ENCODE measurements at places on chromosomes 3 and 15.

DNA sequence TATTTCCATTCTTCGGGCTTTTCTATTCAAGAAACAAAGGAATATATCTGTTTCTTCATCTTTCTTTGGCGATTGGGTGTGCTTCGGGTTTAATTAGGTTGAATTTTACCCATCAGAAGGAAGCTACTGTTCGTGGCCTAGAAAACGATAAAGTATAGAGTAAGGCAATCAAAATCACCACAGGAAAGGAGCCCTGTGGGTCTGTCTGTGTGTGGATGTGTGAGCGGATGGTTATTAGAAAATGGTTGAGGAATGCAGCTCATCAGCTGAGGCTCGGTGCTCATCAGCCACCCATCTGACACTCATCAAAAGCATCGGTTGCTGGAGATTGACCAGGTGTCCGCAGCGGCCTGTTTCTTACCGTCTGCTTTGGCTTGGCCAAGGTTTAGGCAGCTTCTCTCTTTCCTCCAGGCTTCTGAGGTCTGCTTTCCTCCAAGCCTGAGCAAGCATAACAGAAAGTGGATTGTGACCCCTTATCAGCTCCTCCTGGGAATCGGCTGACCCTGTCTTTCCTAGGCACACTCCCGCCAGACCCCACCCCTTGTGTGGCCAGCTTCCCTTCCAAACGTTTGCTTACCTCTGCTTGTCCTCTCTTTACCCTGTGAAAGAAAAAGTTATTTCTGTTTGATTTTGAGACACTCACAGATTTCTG lies 17.6 kb upstream of the ISLR start:
- H3K4me1 ChIP-seq: peaks cover 28% of the 10 kb centered on the region
- no peak overlapping the region for H3K4me3 ChIP-seq
- H3K36me3 ChIP-seq: no peaks in the 10 kb centered on the region
- no peak for DNase-seq
- peaks cover 3% of the 10 kb centered on the region for H3K27me3 ChIP-seq

GRCh38 chr3:66482018-66482404 lies 18.8 kb downstream of the LRIG1 start:
- no peak overlapping the region for H3K4me3 ChIP-seq
- peaks cover 3% of the 10 kb centered on the region for H3K36me3 ChIP-seq
- H3K4me1 ChIP-seq: peaks cover 67% of the 10 kb centered on the region
- H3K27me3 ChIP-seq: peaks cover 3% of the 10 kb centered on the region
- peak overlapping the region; percentile 82 for H3K27ac ChIP-seq

GRCh38 chr3:50347187-50347813 lies 1.8 kb upstream of the ZMYND10 start:
- H3K4me3 ChIP-seq: no peak overlapping the region
- peaks cover 12% of the 10 kb centered on the region for H3K27me3 ChIP-seq
- H3K4me1 ChIP-seq: peaks cover 16% of the 10 kb centered on the region
- H3K36me3 ChIP-seq: no peaks in the 10 kb centered on the region
- peak; percentile 68 for DNase-seq

- no peaks in the 10 kb centered on the region for H3K4me1 ChIP-seq
- no peak for DNase-seq
- no peak overlapping the region for H3K27ac ChIP-seq
- H3K27me3 ChIP-seq: no peaks in the 10 kb centered on the region
- H3K36me3 ChIP-seq: no peaks in the 10 kb centered on the region
These were observed 123.3 kb downstream of the NFKBIZ start for GRCh38 chr3:101972430-101973162.

DNA sequence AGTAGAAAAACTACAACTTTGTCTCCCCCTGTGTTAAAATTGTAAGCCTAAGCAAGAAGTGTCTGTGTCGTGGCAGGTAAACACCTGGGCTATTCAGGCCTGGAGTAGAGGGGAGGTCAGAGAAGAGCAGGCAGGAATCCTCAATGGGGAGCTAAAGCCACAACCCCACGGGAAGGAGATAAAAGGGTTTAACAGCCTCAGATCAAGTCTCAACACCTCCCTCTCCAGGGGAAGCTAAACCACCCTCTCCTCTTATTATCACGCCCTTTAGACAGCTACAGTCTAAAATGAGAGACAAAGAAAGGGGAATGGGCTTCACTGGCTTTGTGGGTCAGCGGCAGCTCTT lies 11.6 kb downstream of the ETV5 start:
- H3K4me3 ChIP-seq: peak overlapping the region; percentile 84
- peaks cover 34% of the 10 kb centered on the region for H3K4me1 ChIP-seq
- H3K27ac ChIP-seq: peak overlapping the region; percentile 48
- no peak for DNase-seq
- peaks cover 2% of the 10 kb centered on the region for H3K27me3 ChIP-seq

- DNase-seq: no peak
- H3K27me3 ChIP-seq: no peaks in the 10 kb centered on the region
- peaks cover 4% of the 10 kb centered on the region for H3K4me1 ChIP-seq
- no peak overlapping the region for H3K4me3 ChIP-seq
These were observed 170.4 kb downstream of the SMAD6 start for GRCh38 chr15:66872405-66872804.

GRCh38 chr3:177574222-177574856 lies 377.1 kb upstream of the TBL1XR1 start:
- peaks cover 4% of the 10 kb centered on the region for H3K4me1 ChIP-seq
- H3K27me3 ChIP-seq: no peaks in the 10 kb centered on the region
- DNase-seq: no peak
- no peak overlapping the region for H3K27ac ChIP-seq
- no peaks in the 10 kb centered on the region for H3K36me3 ChIP-seq

- no peak overlapping the region for H3K27ac ChIP-seq
- H3K4me1 ChIP-seq: no peaks in the 10 kb centered on the region
- H3K4me3 ChIP-seq: no peak overlapping the region
- no peaks in the 10 kb centered on the region for H3K36me3 ChIP-seq
These were observed 28.7 kb upstream of the COPB2 start for GRCh38 chr3:139418144-139418543.

GRCh38 chr3:171258316-171258715 lies 201.9 kb downstream of the TNIK start:
- H3K36me3 ChIP-seq: peaks cover 5% of the 10 kb centered on the region
- H3K4me3 ChIP-seq: no peak overlapping the region
- DNase-seq: no peak
- peaks cover 8% of the 10 kb centered on the region for H3K27me3 ChIP-seq
- H3K4me1 ChIP-seq: peaks cover 6% of the 10 kb centered on the region
- H3K27ac ChIP-seq: no peak overlapping the region

GRCh38 chr15:74174219-74174957 lies 878 bp downstream of the ISLR start:
- H3K4me3 ChIP-seq: no peak overlapping the region
- H3K27ac ChIP-seq: no peak overlapping the region
- peaks cover 10% of the 10 kb centered on the region for H3K27me3 ChIP-seq
- peaks cover 3% of the 10 kb centered on the region for H3K36me3 ChIP-seq
- peaks cover 9% of the 10 kb centered on the region for H3K4me1 ChIP-seq

DNA sequence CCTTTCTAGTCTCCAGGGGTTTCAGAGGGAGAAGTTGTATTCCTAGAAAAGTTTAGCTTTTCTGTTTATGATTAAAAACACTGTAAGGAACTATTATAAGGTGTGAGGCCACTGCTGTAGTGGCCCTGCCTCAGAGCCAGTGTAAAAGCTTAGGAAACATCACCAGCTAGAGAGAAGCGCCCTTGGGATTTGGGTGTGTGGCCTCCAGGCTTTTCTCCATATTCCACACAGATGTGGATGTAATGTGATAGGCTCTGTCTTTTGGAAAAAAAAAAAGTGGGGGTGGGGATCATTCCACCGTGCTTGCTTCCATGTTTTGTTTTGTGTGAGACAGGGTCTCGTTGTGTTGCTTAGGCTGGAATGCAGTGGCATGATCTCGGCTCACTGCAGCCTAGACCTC lies 13.9 kb downstream of the SEC61A1 start:
- H3K27me3 ChIP-seq: peaks cover 10% of the 10 kb centered on the region
- H3K4me3 ChIP-seq: peak overlapping the region; percentile 42
- no peak for DNase-seq
- no peak overlapping the region for H3K27ac ChIP-seq
- H3K36me3 ChIP-seq: peaks cover 53% of the 10 kb centered on the region

- H3K4me3 ChIP-seq: peak overlapping the region; percentile 13
- H3K36me3 ChIP-seq: peaks cover 48% of the 10 kb centered on the region
- H3K27me3 ChIP-seq: peaks cover 20% of the 10 kb centered on the region
- peak overlapping the region; percentile 64 for H3K27ac ChIP-seq
- DNase-seq: no peak
These were observed 36.4 kb upstream of the MYZAP start for GRCh38 chr15:57555270-57555669.

GRCh38 chr15:100334905-100335304 lies 6.9 kb downstream of the ADAMTS17 start:
- H3K27ac ChIP-seq: no peak overlapping the region
- no peak overlapping the region for H3K4me3 ChIP-seq
- H3K36me3 ChIP-seq: no peaks in the 10 kb centered on the region
- H3K4me1 ChIP-seq: peaks cover 4% of the 10 kb centered on the region

DNA sequence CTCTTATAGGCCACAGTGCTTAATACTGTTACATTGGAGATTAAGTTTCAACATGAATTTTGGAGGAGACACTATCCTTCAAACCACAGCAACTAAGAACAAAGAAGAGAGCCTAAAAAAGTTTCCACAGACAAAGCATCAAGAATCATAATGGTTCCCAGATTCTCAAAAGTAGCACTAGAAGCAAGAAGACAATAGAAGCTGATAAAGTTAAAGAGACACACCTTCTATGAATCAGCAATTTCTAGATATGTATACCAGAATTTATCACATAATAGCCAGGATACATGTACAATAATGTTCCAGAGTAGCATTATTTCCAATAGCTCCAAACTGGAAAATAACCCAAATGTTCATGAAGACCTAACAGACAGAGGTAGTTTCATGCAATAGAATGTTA lies 12.2 kb downstream of the NKIRAS1 start:
- no peak overlapping the region for H3K4me3 ChIP-seq
- H3K4me1 ChIP-seq: peaks cover 4% of the 10 kb centered on the region
- H3K27ac ChIP-seq: no peak overlapping the region
- no peak for DNase-seq

DNA sequence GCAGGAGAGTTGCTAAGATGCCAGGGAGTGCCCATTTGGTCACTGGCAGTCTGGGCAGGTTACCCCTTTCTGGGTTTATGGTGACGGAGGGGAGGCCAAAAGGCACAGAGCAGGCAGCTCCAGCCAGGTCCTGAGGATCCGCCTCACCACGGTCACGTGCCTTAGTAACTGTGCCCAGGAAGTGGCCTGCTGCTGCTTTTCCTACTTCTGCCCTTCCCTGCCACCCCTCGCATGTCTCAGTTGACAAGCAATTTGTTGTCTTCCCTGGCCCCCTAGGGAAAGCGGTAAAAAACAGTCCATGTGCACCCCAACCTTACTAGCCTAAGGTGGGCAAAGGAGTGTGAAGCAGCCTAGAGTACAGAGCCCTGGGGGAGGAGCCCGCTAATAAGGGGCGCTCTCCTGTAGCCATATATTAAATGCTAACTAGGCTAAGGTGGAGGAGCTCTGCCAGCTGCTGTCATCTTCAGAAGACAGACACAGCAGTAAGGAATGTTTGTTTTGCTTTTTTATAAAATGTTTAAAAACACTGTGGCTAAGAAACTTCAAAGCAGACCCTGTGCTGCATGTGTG lies 9.1 kb upstream of the LIPH start:
- peaks cover 4% of the 10 kb centered on the region for H3K27me3 ChIP-seq
- DNase-seq: no peak

DNA sequence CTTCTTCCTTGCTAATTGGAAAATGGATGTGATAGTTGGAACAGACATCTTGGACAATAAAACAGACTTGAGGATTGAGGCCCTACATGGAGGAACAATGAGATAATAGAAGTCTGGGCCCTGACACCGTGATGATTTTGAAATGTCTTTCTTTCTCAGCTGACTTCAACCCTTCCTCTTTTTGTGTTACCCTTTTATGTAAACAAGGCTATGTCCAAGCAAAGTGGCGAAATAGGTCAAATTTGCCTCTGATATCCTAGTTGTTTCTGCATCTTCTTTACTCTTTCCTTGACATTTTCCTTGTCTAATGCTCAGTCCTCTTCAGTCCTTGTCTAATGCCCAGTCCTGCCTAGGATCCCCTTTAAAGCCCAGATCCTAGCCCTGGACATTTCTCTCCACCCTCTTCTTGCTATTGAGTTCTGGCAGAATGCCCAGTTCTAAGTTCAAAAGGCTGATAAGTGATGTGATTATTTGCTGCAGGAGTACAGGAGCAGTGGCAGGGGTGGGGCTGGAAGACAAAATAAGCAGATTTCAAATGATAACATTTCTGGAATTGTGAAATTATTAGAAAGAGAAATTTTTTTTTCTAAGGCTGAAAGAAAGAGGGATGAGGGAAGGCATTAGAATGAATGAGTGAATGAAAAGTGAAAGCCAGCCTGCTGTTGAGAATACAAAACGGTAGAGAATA lies 6.5 kb upstream of the VPS8 start:
- H3K4me1 ChIP-seq: peaks cover 3% of the 10 kb centered on the region
- no peak overlapping the region for H3K27ac ChIP-seq
- no peak overlapping the region for H3K4me3 ChIP-seq
- DNase-seq: no peak
- no peaks in the 10 kb centered on the region for H3K36me3 ChIP-seq

GRCh38 chr3:50972029-50972428 lies 297.3 kb downstream of the DOCK3 start:
- no peak overlapping the region for H3K27ac ChIP-seq
- no peaks in the 10 kb centered on the region for H3K4me1 ChIP-seq
- no peak overlapping the region for H3K4me3 ChIP-seq
- DNase-seq: no peak
- no peaks in the 10 kb centered on the region for H3K27me3 ChIP-seq

DNA sequence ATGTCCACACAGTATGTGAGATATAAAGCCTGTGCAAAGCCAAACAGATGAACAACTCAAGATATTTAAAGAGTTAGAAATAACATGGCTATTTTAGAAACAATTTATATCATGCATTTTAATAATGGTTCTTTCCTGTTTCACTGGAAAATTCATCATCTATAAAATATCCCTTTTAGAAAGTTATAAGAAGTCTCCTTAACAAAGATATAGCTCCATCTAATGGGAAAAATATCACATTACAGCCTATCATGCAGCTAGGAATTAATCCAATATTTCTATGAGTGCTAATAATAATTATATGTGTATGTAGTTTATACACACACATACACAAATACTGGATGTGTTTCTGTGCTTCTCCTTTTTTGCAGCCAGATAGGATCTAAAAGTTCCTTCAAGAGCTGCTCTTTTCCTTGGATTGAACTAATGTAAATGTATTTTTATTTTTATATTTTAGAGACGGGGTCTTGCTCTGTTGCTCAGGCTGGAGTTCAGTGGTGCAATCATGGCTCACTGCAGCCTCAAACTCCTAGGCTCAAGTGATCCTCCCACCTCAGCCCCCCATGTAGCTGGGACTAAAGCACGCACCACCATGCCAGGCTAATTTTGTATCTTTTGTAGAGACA lies 21.6 kb downstream of the RPL22L1 start:
- peaks cover 1% of the 10 kb centered on the region for H3K27me3 ChIP-seq
- no peak for DNase-seq

DNA sequence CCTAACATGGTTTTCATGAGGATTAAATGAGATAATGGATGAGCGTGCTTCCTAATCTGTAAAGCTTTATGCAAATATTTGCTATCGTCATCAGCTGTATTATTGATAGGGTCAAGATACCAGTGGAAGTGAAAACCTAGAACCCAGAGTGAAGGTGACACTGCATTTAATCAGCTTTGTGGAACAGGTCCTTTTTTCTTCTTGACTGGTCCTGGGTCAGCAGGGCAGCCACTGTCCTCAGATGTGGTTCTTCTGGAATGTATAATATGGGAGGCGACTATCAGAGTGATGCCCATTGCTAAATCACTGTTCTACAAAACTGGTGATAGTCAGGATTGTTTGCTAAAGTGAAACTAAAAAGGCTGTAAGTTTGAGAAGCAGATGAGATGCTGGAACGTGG lies 41.4 kb downstream of the SORD start:
- H3K4me1 ChIP-seq: peaks cover 7% of the 10 kb centered on the region
- DNase-seq: no peak
- H3K27me3 ChIP-seq: peaks cover 2% of the 10 kb centered on the region
- H3K36me3 ChIP-seq: peaks cover 7% of the 10 kb centered on the region
- no peak overlapping the region for H3K27ac ChIP-seq

- DNase-seq: peak; percentile 17
- no peak overlapping the region for H3K4me3 ChIP-seq
- no peaks in the 10 kb centered on the region for H3K4me1 ChIP-seq
- H3K27me3 ChIP-seq: peaks cover 2% of the 10 kb centered on the region
These were observed 168.5 kb downstream of the SV2B start for GRCh38 chr15:91268510-91268909.
